ENCODE measurements at places on chromosomes 4 and X. TPM values are rescaled to one million over a fixed set of nuclear protein-coding genes. Genes with fewer than 3 reads are reported as not detected.
A peak's percentile ranks its signal among the peaks of the same experiment; 100 is the strongest.

GRCh38 chr4:38185406-38186144 is 225.4 kb downstream of the PTTG2 start:
- H3K4me3 ChIP-seq, result no peak overlapping the region
- H3K36me3 ChIP-seq, result no peaks in the 10 kb centered on the region
- peaks cover 14% of the 10 kb centered on the region for H3K4me1 ChIP-seq

DNA sequence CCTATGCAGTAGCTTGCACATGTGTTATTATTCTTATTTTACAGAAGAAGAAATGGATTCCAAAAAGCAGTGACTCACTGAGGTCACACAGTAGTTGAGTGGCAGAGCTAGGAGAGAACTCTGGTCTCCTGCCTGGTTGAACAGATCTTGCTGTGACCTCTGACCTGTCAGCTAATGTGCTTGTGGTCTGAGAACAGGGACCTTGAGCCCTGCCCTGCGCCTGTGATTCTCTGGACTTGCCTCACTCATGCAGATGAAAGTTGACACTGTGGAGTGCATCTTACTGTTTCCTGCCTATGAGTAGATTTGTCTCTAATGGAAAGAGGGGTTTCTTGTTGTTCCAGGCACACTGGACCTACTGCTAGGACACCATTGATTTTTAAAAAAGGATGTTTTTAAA is 32.3 kb downstream of the ETNPPL start:
- no peak overlapping the region for H3K4me3 ChIP-seq
- no peaks in the 10 kb centered on the region for H3K27me3 ChIP-seq
- H3K4me1 ChIP-seq, result no peaks in the 10 kb centered on the region
- DNase-seq, result no peak

- no peaks in the 10 kb centered on the region for H3K4me1 ChIP-seq
- peaks cover 2% of the 10 kb centered on the region for H3K36me3 ChIP-seq
- no peak for DNase-seq
- no peak overlapping the region for H3K4me3 ChIP-seq
- H3K27me3 ChIP-seq, result no peaks in the 10 kb centered on the region
- H3K27ac ChIP-seq, result no peak overlapping the region
Measured at GRCh38 chr4:147965873-147966272, 234.0 kb downstream of the ARHGAP10 start.

The CT45A2 gene
- not detected for total RNA-seq

The VCX3A gene
- total RNA-seq, result not detected

DNA sequence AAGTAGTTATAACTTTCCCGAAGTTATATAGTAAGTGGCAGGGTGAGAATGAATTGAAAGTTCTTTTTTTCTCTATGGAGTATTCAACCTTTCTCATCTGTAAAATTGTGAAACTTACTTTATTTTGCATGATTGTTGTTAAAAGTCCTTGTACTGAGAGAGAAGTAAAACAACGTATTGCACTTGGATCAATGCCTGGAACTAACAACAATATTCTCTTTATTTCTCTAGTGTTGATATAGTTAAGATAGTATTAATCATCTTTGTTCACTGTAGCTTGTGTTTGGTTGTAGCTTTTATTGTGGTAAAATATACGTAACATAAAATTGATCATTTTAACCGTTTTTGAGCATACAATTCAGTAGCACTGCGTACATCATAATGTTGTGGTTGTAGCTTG is 48.7 kb downstream of the STIM2 start:
- H3K27ac ChIP-seq, result peak overlapping the region; percentile 27
- no peaks in the 10 kb centered on the region for H3K27me3 ChIP-seq
- no peak overlapping the region for H3K4me3 ChIP-seq
- no peak for DNase-seq
- peaks cover 71% of the 10 kb centered on the region for H3K4me1 ChIP-seq
- H3K36me3 ChIP-seq, result no peaks in the 10 kb centered on the region

GRCh38 chrX:153984351-153985178 is 12.0 kb downstream of the TMEM187 start:
- no peaks in the 10 kb centered on the region for H3K36me3 ChIP-seq
- peak; percentile 53 for DNase-seq
- H3K4me1 ChIP-seq, result peaks cover 46% of the 10 kb centered on the region
- no peaks in the 10 kb centered on the region for H3K27me3 ChIP-seq

The CENPVL1 gene
- total RNA-seq, result not detected

GRCh38 chrX:14344172-14344940 is 185.0 kb upstream of the GLRA2 start:
- H3K27me3 ChIP-seq, result no peaks in the 10 kb centered on the region
- no peak for DNase-seq
- no peak overlapping the region for H3K4me3 ChIP-seq
- H3K27ac ChIP-seq, result no peak overlapping the region
- H3K4me1 ChIP-seq, result no peaks in the 10 kb centered on the region
- no peaks in the 10 kb centered on the region for H3K36me3 ChIP-seq

GRCh38 chrX:15366506-15367352 is 17.5 kb downstream of the VEGFD start:
- H3K4me1 ChIP-seq, result no peaks in the 10 kb centered on the region
- H3K27ac ChIP-seq, result no peak overlapping the region
- no peak for DNase-seq
- H3K36me3 ChIP-seq, result no peaks in the 10 kb centered on the region

DNA sequence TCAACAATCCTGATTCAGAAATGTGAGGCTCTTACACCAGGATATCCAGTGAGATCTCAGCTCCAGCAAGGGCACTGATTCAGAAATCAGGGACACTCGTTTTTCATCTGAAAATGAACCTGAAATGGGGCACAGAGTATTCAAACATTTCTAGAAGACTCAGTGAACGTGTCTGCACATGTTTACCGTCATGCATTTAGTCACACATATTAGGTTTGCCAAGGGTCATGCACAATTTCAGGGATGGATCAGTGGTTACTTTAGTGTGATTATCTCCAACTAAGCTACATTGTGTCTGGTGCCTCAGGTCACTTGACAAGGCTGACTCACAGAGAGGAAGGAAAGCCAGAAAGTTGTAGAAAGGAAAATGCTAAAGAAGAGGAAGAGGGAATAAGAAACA is 33.6 kb upstream of the SPANXN2 start:
- no peaks in the 10 kb centered on the region for H3K27me3 ChIP-seq
- H3K4me1 ChIP-seq, result no peaks in the 10 kb centered on the region
- no peak for DNase-seq
- H3K36me3 ChIP-seq, result no peaks in the 10 kb centered on the region
- H3K27ac ChIP-seq, result no peak overlapping the region
- no peak overlapping the region for H3K4me3 ChIP-seq

The DCAF4L1 gene
- total RNA-seq, result 0.19 TPM

- H3K4me1 ChIP-seq, result peaks cover 51% of the 10 kb centered on the region
- no peak overlapping the region for H3K27ac ChIP-seq
- no peak overlapping the region for H3K4me3 ChIP-seq
- peaks cover 1% of the 10 kb centered on the region for H3K36me3 ChIP-seq
- H3K27me3 ChIP-seq, result no peaks in the 10 kb centered on the region
Measured at GRCh38 chr4:184818216-184818564, 7.6 kb downstream of the ACSL1 start.

DNA sequence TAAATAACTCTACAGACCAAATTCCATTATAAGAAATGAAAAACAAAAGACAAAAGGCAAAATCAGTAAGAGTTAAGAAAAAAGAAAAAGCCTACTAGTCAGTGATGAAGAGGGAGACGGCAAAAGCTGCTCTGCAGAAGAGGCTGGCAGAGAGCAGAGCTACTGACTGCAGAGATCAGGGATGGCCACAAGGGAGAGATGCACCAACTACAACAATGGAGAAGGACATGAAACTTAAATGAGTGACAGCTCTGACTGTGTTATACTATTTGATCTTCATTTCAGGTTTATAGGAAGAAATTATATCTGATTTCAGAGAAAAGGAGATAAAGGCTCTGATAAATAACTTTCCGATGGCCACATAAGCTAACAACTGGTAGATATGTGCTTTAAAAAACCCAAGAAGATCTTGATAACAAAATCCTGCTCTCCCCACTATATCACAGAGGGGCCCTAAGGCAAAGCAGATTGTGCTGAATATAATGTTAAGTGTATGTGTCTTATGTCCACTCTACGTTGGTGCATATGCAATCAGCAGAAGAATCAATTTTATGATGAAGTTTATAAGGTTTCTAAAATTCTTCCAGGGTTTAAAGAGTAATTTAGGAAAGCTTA is 58.4 kb upstream of the COX18 start:
- no peak overlapping the region for H3K4me3 ChIP-seq
- H3K27me3 ChIP-seq, result no peaks in the 10 kb centered on the region
- peak overlapping the region; percentile 35 for H3K27ac ChIP-seq

DNA sequence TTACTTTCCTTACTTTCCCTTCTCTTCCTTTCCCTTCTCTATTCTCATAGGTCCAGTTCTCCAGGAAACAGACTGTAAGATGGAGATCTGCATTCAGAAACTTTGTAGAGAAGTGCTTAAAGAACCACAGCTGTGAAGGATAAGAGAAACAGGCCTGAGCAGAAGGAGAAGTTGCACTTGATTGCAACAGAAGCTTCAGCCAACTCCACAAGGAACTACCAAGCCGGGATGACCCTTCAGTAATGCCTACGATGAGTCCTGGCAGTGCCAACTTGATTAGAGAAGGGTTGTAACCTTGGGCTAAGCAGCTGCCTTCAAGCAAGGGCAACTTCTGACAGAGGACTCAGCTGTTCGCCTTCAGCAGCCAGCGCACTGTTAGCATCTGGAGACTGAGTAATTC is 413.3 kb upstream of the RASGEF1B start:
- H3K27ac ChIP-seq, result no peak overlapping the region
- no peak overlapping the region for H3K4me3 ChIP-seq
- H3K27me3 ChIP-seq, result peaks cover 21% of the 10 kb centered on the region

DNA sequence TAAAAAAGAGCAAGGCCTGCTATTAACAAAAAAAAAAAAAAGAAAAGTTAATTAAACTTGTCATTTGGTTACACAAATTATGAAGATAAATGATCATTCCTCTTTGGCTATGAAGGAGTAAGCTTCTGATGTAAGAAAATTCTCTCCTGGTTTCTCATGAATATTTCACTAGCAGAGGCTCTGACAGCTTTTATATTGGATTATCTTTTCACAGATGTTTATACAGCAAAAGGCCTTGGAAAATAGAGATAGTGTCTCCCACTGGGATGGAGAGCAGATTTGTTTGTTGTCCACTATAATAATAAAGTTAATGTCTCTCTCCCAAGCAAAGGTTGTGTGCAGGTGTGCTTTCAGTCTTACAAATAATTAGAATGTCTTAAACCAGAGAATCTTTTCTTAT is 40.7 kb upstream of the PDGFC start:
- no peak overlapping the region for H3K4me3 ChIP-seq
- no peaks in the 10 kb centered on the region for H3K36me3 ChIP-seq
- no peak for DNase-seq
- no peak overlapping the region for H3K27ac ChIP-seq
- H3K27me3 ChIP-seq, result no peaks in the 10 kb centered on the region

GRCh38 chrX:32483534-32484136 is 727.7 kb downstream of the DMD start:
- peaks cover 11% of the 10 kb centered on the region for H3K27me3 ChIP-seq
- no peaks in the 10 kb centered on the region for H3K4me1 ChIP-seq
- no peak overlapping the region for H3K4me3 ChIP-seq

DNA sequence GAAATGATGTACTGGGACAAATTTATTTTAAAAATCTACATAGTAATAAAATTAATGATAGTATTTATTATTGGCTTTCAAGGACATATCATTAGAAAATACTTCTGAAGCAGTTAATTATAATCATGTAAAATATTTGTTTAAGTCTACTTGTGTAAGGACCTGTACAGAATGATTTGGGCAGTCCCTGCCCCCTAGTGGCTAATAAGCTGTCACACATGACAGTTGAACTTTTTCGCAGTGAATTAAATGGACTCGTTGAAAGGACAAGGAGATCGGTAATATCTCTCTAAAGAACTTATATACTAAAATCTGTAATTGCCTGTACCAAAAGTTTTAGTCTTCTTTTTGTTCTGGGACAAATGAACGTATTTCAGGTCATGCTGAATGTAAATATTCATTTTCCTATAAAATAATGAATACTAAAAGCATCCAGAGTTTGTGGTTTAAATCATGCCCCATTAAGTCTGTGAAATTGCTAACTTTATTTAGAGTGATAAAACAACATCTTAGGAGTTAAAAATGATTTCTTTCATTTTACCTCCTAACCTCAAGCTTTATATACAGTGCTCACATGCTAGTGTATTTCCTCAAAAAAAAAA is 13.6 kb downstream of the EXOC1 start:
- H3K4me1 ChIP-seq, result peaks cover 22% of the 10 kb centered on the region
- H3K4me3 ChIP-seq, result no peak overlapping the region
- no peak for DNase-seq
- peaks cover 4% of the 10 kb centered on the region for H3K36me3 ChIP-seq

The HELQ gene
- 16.1 TPM for total RNA-seq

The SLC9A6 gene
- total RNA-seq, result 11.4 TPM

DNA sequence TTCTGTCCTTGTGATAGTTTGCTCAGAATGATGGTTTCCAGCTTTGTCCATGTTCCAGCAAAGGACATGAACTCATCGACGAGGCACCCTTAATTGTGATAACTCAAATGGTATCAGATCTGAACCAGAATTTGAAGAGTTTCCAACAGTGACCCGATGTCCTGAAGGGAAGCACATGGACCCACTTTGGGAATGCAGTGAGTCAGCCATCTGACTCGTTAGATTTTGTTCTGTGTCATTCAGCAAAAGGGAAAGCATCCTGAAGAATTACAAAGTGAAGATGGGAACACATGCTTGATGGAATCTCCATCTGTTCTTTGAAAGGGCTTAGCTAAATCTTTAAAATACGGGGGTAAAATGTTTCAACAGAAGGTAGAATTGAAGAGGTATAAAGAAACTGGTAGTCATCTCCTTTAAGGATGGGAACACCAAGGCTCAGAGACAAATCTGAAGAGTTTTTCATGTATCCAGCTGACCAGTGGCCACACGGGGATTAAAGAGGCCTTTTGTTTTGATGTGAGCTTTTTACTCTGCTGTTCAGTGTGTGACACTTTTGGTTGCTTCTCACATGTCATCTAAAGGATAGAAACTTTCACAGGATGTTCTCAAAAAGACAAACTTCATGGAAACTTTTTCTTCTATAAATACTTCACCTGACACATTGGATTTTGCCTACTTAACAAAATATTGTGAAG is 393.8 kb downstream of the INPP4B start:
- H3K27me3 ChIP-seq, result no peaks in the 10 kb centered on the region
- H3K36me3 ChIP-seq, result peaks cover 2% of the 10 kb centered on the region
- peaks cover 17% of the 10 kb centered on the region for H3K4me1 ChIP-seq
- H3K27ac ChIP-seq, result no peak overlapping the region
- no peak overlapping the region for H3K4me3 ChIP-seq

The ZMAT1 gene
- 7.8 TPM for total RNA-seq

The CPLX1 gene
- 1.3 TPM for total RNA-seq

DNA sequence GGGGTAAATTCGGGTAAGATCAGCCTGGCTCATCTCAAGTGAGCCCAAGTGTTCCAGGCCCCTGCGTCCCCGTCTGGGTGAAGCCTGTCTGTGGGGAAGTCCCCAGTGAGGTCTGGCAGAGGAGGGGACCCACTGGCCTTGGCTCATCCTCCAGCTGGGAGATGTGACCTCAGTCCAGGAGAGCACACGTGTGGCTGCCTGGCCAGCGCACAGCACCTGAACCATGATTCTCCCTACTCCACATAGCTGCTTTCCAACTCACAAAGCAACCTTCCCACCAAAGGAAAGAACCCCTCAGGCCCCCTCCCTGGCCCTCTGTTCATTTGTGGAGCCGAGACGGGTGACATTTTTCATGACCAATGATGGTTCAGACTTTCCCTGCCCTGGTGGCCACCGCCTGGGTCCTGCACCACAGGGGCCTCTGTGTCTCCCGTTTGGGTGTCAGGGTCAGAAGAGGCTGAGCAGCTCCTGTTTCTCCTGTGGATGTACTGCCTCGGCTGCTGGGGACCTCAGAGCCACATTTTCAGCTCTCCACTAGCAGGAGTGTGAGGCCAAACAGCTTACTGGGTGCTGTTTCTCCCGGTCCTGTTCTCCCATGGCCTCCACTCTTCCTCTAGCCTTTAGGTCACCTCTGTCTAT is 111.4 kb downstream of the CPZ start:
- H3K4me1 ChIP-seq, result no peaks in the 10 kb centered on the region
- H3K27me3 ChIP-seq, result no peaks in the 10 kb centered on the region
- H3K4me3 ChIP-seq, result no peak overlapping the region
- DNase-seq, result no peak
- no peak overlapping the region for H3K27ac ChIP-seq

The FAM9C gene
- not detected for total RNA-seq
